ENCODE measurements at places on chromosomes 6 and 20. TPM values are rescaled to one million over a fixed set of nuclear protein-coding genes. Genes with fewer than 3 reads are reported as not detected.
A peak's percentile ranks its signal among the peaks of the same experiment; 100 is the strongest.

DNA sequence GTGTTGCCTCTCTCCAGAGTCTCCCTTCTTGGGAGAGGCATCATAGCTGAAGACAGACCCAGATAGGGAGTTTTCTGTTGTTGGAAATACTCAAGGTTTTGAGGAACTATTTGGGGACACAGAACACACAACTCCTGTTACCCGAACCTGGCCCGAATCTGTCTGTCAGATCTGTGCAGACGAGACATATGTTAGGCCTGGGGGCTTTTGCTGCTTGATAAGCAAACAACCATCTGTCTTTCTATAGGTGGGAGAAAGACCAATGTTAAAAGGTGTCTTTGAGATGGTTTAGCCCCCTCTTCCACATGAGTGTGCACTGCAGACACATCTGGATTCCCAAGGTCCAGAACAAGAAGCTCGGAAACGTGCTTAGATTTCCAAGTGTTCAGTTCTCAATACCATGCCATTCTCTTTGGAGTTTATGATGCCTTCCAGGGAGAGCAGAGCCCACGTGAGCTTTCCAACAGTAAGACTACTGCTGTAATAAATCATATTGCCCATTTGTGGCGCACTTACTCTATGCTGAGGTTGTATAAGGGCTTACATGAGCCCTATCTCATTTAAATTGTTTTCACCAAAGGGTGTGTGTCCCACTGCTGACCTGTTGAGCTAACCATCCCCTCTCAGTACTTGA, 3.8 kb upstream of the STX16 start:
- no peaks in the 10 kb centered on the region for H3K36me3 ChIP-seq
- H3K27me3 ChIP-seq, result no peaks in the 10 kb centered on the region
- no peak overlapping the region for H3K4me3 ChIP-seq
- no peaks in the 10 kb centered on the region for H3K4me1 ChIP-seq
- no peak for DNase-seq
- no peak overlapping the region for H3K27ac ChIP-seq

DNA sequence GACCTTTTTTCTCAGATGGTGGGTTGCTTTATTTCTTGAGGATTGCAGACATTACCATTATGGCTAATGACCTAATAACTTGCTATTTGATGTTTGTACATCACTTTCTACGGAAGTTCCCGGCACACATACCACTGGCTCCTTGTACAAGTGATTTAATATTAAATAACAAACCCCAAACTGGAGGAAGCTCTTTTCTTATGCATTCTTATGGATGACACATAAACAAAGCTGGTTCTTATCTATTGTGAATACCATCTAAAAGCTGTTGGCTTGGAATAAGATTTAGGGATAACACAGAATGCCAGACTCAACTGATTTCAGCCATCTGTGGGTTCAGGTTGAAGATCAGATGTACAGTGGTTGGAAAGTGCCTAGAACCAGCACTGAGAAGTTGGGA, 272.6 kb downstream of the TSHZ2 start:
- DNase-seq, result no peak
- no peaks in the 10 kb centered on the region for H3K27me3 ChIP-seq
- H3K4me3 ChIP-seq, result no peak overlapping the region
- H3K27ac ChIP-seq, result no peak overlapping the region
- H3K36me3 ChIP-seq, result no peaks in the 10 kb centered on the region

The ECT2L gene
- total RNA-seq, result not detected

The ZSCAN9 gene
- 11.5 TPM for total RNA-seq

The HUS1B gene
- 0.96 TPM for total RNA-seq

DNA sequence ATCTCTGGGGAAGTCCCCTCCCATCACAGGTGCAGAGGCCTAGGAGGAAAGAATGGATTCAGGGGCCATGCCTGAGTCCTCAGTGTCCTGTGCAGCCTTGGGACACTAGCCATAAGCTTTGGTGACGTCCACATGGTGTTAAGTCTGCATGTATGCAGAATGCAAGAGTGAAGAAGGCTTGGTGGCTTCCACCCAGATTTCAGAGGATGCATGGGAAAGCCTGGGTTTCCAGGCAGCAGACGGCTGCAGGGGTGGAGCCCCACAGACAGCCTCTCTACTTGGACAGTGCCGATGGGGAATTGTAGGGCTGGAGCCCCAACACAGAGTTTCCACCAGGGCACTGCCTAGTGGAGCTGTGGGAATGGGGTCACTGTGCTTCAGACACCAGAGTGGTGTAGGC, 117.1 kb upstream of the NRN1 start:
- H3K27me3 ChIP-seq, result no peaks in the 10 kb centered on the region
- H3K27ac ChIP-seq, result no peak overlapping the region
- no peak for DNase-seq
- H3K4me3 ChIP-seq, result no peak overlapping the region
- peaks cover 7% of the 10 kb centered on the region for H3K36me3 ChIP-seq

The LY86 gene
- not detected for total RNA-seq

- H3K27ac ChIP-seq, result no peak overlapping the region
- H3K27me3 ChIP-seq, result no peaks in the 10 kb centered on the region
- no peak for DNase-seq
- no peaks in the 10 kb centered on the region for H3K4me1 ChIP-seq
- no peak overlapping the region for H3K4me3 ChIP-seq
These were observed 133.6 kb downstream of the SH3BGRL2 start for GRCh38 chr6:79764747-79765146.

The OPRL1 gene
- 0.90 TPM for total RNA-seq

The FAM209B gene
- 0.92 TPM for total RNA-seq

The SLC4A11 gene
- 29.4 TPM for total RNA-seq

- H3K27ac ChIP-seq, result no peak overlapping the region
- no peaks in the 10 kb centered on the region for H3K27me3 ChIP-seq
- DNase-seq, result no peak
- no peak overlapping the region for H3K4me3 ChIP-seq
- H3K4me1 ChIP-seq, result no peaks in the 10 kb centered on the region
These were observed 8.9 kb downstream of the GZF1 start for GRCh38 chr20:23370873-23371272.

DNA sequence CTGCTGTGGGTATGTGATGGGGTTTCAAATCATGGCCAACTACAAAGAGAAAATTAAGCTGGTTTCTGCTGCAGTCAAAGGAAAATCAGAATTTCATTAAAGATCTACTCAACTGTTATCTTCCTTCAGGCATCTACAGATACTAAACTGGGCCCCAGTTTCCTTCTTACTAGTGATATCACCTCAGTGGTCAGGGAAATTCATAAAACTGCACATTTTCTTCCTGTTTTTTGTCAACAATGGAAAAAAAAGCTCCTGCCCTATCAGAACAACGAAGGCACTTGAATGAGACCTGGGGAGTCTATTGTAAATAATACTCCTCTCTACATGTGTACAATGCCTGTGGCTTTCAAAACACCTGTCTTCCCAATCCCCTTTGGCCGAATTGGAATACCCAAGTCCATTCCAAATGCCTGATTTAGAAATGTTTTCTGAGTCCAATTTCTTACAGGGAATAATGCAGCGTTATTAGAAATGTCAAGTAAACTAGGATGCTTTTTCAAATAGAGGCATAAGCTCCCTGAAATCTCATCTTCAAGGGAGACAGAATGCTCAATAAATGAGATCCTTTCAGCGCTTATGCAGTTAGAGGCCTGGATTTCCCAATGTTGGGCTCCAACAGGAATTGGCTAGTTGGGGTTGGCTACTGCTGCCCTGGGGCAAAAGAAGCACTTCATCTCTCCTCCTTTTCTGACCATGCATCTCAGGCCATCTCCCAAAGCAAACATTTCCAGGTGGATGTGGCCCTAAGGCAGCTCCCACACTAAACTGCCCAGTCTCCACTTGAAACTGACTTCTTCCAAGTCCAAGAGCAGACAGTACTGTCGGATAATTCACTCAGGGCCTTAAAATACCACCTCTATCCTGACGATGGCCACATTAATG, 143.3 kb downstream of the NFATC2 start:
- DNase-seq, result no peak
- H3K27ac ChIP-seq, result no peak overlapping the region
- H3K4me1 ChIP-seq, result no peaks in the 10 kb centered on the region
- H3K4me3 ChIP-seq, result no peak overlapping the region
- H3K36me3 ChIP-seq, result peaks cover 1% of the 10 kb centered on the region
- no peaks in the 10 kb centered on the region for H3K27me3 ChIP-seq

- no peak overlapping the region for H3K4me3 ChIP-seq
- H3K27ac ChIP-seq, result no peak overlapping the region
- H3K27me3 ChIP-seq, result no peaks in the 10 kb centered on the region
- H3K4me1 ChIP-seq, result no peaks in the 10 kb centered on the region
- no peaks in the 10 kb centered on the region for H3K36me3 ChIP-seq
These were observed 121.3 kb upstream of the PTPRK start for GRCh38 chr6:128641703-128642102.

DNA sequence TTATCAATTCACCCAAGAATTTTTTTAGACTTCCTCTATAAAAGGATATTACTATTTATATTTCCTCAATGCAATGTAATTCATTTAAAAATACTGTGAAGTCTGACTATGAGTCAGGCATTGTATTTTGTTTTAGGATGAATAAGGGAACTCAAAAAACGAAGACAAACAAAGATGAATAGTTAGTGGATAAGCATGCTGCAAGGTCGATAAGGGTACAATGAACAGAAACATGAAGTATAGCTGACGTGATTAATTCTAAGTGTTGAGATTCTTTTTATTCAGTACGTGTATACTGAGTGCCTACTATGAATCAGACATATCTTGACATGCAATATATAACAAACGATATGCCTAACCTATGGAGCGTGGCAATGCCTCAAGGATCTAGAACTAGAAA, 105.4 kb downstream of the PDE10A start:
- no peaks in the 10 kb centered on the region for H3K27me3 ChIP-seq
- H3K4me3 ChIP-seq, result no peak overlapping the region
- H3K4me1 ChIP-seq, result no peaks in the 10 kb centered on the region
- no peak for DNase-seq
- no peak overlapping the region for H3K27ac ChIP-seq

DNA sequence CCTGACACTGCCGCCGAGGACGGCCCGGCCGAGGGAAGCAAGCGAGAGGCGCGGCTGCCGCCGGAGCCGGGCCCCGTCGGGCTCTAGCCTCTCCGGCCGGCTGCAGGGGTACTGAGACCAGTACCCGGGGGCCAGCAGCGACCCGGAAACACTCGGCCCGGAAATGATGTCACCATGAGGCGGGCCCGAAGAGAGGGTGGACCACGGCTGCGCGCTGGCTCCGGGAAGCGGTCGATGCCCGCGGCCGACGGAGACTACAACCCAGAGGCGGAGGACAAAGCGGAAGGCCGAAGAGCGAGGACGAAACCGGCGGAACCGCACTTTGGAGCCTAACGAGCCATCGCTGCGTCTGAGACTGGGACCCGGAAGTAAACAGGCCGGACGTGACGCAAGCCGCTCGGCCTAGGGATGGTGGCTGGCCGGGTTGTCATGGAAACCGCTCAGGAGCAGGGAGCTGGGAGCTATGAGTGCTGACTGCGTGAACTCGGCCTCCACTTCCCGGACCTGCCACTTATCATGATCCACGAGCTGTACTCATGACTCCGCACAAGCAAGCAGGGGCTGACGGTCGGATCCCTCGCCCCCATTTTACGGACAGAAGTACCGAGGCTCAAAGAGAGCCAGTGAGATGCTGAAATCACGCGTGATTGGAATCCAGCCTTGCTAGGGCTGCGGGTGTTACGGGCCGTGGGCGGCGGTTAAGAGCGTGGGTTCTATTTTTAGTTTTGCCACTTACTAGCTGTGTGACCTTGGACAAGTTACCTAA, at the start of gene SPATA2:
Gene SPATA2, minus strand, starts transcription at position 150 of the 766 bp plus-strand sequence. CDS start 7,039 bp downstream, outside the sequence.
- DNase-seq, result peak; percentile 95
- no peaks in the 10 kb centered on the region for H3K36me3 ChIP-seq
- H3K4me3 ChIP-seq, result peak within 1 kb of the TSS; percentile 97

GRCh38 chr6:139452148-139452876, 77.9 kb upstream of the CITED2 start:
- H3K36me3 ChIP-seq, result no peaks in the 10 kb centered on the region
- H3K4me3 ChIP-seq, result no peak overlapping the region
- no peaks in the 10 kb centered on the region for H3K27me3 ChIP-seq
- no peaks in the 10 kb centered on the region for H3K4me1 ChIP-seq
- no peak overlapping the region for H3K27ac ChIP-seq
